ENCODE measurements at places on chromosomes 3 and 15.

- DNase-seq, result no peak
These were observed 58.5 kb downstream of the TP53BP1 start for GRCh38 chr15:43434446-43434845.

- DNase-seq, result no peak
These were observed 30.6 kb downstream of the CTSH start for GRCh38 chr15:78914027-78914764.

DNA sequence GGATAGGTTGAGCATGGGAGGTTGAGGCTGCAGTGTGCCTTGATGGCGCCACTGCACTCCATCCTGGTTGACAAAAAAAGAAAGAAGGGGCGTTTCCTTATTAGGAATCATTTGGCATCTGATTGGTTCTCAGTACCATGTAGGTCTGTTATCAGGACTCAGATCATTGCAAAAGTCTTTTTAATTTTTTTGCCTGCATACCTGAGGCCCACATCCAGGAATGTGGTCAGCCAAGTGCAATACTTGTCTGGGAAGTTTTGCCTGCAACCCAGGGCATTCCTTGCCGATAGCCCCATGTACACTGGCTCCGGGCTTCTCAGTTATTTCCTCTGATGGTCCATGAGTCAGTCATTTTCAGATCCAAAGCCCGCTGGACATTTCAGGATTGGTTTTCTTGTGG is 50.1 kb upstream of the CRTC3 start:
- DNase-seq, result no peak

- DNase-seq, result no peak
These were observed 189.2 kb upstream of the LINGO1 start for GRCh38 chr15:77821959-77822256.

DNA sequence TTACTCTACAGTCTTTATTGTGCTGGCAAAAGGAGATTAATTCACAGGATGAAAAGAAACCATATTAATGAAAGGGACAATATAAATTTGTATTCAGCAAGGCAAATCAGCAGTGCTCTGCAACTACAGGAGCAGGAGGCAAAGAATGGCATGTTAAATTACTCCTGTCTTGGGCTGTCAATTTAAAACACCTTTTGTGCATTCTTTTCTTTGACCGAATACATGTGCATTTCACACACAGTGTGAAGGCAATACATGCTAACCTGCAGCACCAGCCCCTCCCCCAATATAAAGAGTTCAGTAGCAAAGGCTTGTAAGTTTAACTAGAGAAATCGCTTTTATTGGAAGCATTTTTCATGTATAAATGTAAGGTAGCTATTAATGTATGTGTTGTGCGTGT is 275.2 kb upstream of the TOPAZ1 start:
- no peak for DNase-seq

- no peak for DNase-seq
These were observed 1.4 kb upstream of the ISLR2 start for GRCh38 chr15:74128785-74129585.

- DNase-seq, result no peak
These were observed 115.2 kb downstream of the TIGIT start for GRCh38 chr3:114408736-114409670.

GRCh38 chr15:78921940-78922339 is 22.9 kb downstream of the CTSH start:
- no peak for DNase-seq

- DNase-seq, result no peak
These were observed 114.2 kb downstream of the HCN4 start for GRCh38 chr15:73254598-73254997.

- DNase-seq, result no peak
These were observed 113.6 kb downstream of the NEO1 start for GRCh38 chr15:73165844-73166243.

GRCh38 chr3:123651449-123652341 is 66.8 kb upstream of the HACD2 start:
- no peak for DNase-seq

DNA sequence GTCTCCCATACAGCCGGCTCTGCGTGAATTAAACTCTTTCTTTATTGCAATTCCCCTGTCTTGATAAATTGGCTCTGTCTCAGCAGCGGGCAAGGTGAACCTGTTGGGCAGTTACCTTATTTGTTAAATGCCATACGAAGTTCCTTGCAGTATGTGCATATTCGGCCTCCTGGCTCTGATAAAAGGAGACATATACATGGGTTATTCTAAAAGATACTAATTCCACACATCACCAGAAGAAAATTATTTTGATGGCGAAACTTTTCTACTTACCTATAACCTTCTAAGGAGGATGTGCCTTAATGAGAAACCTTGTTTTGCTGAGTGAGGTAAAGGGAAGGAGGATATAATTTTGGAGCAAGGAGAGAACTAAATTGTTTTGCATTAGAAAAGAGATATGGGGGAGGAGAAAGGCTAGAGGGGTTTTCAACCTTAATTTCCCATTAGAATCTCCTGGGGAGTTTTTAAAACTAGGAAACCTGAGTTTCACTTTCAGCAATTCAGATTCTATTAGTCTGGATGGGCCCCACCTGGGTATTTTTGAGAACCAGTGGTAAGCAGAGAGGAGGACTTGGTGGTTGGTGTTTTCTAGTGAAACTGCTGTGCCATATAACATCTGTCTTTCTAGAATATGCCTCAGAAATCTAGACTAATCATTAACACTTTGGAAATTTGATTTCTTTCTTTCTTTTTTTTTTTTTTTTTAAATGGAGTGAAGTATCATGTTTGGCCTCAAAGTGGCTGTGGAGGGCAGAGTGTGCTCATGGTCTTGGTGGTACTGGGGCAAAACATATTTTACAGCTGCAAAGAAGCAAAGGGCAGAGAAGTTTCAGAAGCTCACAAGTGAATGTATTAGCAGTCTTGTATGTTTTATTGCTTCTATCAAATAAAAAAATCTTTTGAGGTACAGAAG is 23.0 kb downstream of the NANOGP8 start:
- DNase-seq, result no peak

GRCh38 chr15:88686166-88686565 is 47.4 kb downstream of the ISG20 start:
- DNase-seq, result peak; percentile 49

GRCh38 chr3:195104340-195104739 is 166.6 kb downstream of the XXYLT1 start:
- no peak for DNase-seq

DNA sequence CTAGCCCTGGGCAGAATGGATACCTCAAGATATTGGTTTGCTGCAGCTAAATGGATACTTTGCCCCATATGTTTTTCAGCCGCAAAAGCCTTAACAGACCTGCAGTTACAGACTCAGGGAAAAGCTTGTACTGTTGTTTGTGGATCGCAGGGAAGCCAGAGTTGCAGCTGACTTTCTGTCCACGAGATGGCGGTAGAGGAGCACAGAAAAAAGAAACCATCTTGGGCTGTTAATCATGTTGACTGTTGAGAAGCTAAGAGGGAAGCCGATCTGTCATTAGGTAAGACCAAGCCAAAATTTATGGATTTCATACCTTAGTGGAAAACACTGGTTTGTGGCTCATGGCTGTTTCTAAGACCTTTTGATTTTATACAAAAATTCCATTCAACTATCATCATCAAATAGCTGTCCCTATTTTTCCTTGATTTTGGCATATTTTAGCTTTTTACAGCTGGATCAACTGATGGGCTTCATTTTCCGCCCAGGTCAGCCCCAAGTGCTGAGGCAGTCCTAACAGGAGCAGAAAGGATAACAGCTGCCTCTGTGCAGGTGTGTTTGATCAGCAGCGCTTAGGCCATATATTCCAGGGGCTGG is 205.7 kb upstream of the ZPLD1 start:
- no peak for DNase-seq

DNA sequence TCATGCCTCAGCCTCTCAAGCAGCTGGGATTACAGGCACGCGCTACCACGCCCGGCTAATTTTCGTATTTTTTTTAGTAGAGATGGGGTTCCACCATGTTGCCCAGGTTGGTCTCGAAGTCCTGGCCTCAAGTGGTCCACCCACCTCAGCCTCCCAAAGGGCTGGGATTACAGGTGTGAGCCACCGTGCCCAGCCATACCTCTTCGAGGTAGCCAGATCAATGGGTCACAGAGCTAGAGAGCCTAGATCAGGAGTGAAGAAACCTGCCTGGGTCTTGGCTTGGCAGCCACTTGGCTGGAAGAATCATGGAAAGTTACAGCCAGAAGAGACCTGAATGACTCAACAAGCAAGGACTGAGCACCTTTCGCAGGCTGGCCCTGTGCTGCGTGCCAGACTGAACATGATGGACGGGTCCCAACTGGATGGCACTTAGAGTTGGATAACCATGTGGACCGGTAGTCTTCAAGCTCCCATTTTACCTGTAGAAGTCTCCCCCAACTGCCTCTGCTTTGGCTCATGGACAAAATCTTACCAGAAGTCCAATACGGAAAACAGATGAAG is 29.7 kb downstream of the GNB5 start:
- no peak for DNase-seq

DNA sequence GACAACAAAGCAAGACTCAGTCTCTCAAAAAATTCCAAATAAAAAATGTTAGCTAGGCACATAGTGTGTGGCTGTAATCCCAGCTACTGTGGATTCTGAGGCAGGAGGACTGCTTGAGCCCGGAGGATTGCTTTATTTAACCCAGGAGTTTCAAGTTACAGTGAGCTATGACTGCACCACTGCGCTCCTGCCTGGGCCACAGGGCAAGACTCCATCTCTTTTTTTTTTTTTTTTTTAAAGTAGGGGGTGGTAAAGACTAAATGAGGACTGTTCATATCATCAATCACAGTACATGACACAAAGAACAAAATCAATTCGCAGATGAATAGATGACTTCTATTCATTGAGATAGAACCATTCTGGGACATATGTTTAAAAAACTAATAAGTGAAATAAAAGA is 48.1 kb downstream of the ACAP2 start:
- DNase-seq, result no peak

DNA sequence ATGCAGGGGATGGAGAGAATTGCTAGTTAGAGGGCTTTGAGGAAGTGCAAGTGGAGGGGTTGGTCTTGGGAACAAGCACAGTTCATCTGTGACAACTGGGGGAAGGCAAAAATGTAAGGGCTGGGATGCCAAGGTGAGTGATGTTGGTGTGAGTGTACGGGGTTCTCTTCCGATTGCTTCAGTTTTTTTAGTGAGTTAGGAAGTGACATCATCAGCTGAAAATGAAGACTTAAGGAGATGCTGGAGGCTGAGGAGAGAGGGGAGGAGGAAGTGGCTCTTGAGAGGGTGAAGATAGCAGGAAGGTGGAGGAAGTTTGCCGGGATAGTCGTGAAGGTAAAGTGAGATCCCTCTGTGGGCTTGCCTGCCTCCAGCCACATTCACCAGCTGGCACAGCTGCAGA is 12.7 kb downstream of the TICRR start:
- no peak for DNase-seq

DNA sequence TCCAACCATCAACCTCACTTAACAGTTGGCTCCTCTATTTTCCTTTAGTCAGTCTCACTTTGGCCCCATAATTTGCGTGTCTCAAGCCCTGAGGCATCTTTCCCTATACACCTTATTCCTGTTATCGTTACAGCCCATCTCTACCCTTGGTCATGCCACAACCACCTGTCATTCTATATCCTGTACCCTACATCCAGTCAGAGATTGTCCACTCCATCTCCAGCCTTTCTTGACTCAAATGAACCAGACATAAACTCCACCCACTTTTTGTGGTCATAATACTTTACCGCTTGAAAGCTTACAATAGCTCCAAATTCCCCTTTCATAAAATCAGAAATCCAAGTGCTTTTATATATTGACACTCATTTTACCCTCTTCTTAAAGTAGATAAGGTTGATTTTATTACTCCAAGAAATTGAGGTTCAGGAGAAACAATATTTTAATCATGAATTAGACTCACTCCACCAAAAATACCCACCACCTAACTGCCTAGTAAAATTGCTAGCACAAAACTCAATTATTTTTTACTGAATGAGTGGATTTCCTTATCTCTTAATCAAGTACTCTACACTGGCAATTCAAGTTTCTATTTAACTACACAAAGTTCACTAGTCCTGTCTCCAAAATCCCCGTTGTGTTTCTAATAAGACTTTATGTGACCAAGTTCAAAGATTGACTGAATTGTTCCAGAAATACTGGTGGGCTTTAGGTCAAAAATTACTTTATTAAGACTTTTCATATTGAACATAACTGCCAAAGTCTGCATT is 9.1 kb downstream of the CCR4 start:
- DNase-seq, result no peak

GRCh38 chr3:59695860-59696259 is 646.0 kb upstream of the CFAP20DC start:
- no peak for DNase-seq

GRCh38 chr3:71131375-71132314 is 451.9 kb downstream of the FOXP1 start:
- no peak for DNase-seq

DNA sequence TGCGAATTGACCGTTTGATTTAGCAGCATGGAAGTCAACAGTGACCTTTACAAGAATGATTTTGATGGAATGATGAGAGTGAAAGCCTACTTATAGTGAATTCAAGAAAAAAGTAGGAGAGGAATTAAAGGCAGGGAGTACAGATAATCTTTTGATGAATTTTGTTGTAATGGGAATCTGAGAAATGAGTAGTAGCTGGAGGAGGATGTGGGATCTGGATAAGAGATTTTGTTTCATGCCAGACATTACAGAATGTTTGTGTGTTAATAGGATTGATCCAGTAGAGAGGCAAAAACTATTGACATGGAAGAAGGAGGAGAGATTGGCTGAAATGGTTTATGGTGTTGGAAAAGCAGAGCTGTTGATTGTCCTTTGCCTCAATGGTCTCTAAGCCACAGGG is 17.4 kb upstream of the ZNF609 start:
- no peak for DNase-seq

GRCh38 chr3:55588146-55588765 is 101.2 kb upstream of the WNT5A start:
- no peak for DNase-seq

DNA sequence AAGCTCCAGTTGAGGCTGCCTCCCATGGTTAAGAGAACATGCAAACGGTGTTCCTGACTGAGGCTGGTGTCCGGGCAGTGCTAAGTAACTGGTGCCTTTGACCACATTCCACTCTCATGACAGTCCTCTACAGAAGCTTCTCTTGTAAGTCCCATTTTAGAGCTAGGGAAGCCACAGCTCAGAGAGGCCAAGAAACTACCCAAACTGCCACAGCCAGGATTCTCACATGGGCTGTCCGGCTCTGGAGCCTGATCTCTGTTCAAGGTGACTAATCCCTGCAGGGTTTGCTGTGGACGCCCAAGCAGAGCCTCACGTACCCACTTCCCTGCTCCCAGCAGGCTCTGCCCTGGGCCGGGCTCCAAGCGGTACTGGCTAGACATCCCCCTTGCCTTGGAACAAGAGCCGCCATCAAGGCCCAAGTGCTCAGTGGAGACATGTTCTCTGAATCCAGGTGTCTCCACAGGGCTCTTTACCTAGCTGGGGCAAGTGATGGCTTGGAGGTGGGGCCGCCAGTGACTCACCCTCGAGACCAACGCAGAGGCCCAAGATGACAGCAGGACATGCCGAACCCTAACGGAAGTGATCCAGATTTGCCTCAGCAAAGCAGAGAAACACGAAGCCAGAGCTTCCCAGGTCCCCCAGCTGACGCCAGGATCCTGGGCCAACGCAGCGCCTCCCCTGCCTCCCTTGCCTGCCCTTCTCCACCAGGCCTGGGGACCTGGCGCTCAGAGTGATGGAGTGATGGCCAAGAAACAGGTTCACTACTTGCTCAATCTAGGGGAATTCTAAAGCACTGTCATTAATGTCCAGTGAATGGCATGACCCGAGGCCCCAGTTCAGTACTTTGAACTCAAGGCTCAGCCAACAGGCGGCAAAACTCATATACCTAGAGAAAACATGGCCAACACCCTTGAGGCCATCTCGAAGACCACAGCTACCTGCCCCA is 24.4 kb downstream of the KLHL25 start:
- DNase-seq, result no peak

- DNase-seq, result no peak
These were observed 94.3 kb downstream of the AQP9 start for GRCh38 chr15:58232281-58233065.

- DNase-seq, result no peak
These were observed 133.9 kb upstream of the LRRFIP2 start for GRCh38 chr3:37308247-37308646.
